ENCODE measurements at places on chromosomes 7 and 10.

DNA sequence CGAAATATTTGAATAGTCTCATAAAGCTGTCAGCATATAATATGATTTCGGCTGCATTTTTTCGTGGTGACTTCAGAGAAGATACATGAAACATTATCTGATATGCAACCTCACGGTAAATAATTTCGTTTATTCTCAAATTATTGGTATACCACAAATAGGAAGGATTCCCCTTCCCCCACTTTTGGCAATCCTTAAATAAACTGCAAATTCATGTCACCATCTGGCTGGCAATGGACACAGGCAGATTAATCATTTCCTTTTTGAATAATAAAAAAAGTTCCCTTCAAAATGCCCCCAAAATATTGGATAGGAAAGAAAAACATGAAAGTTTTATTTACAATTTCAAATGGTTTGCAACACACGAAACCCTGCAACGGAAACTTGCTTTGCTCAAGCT is 234.5 kb upstream of the MEOX2 start:
- no peak for DNase-seq
- no peak overlapping the region for H3K4me3 ChIP-seq
- no peaks in the 10 kb centered on the region for H3K27me3 ChIP-seq
- no peaks in the 10 kb centered on the region for H3K36me3 ChIP-seq

DNA sequence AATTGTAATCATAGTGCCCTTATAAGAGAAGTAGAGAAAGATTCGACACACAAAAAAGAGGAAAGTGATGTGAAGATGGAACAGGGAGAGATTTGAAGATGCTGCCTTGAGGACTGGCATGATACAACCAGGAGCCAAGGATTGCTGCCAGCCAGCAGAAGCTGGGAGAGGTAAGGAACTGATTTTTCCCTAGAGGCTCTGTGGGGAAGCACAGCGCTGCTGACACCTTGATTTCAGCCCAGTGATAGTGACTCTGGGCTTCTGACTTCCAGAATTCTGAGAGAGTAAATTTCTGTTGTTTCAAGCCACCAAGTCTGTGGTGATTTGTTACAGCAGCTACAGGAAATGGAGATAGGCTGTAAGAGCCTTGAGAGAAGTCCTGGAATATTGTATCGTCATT is 98.2 kb downstream of the RAB11FIP2 start:
- H3K4me1 ChIP-seq, result peaks cover 16% of the 10 kb centered on the region
- H3K4me3 ChIP-seq, result no peak overlapping the region
- no peaks in the 10 kb centered on the region for H3K27me3 ChIP-seq
- no peak for DNase-seq
- H3K27ac ChIP-seq, result no peak overlapping the region

DNA sequence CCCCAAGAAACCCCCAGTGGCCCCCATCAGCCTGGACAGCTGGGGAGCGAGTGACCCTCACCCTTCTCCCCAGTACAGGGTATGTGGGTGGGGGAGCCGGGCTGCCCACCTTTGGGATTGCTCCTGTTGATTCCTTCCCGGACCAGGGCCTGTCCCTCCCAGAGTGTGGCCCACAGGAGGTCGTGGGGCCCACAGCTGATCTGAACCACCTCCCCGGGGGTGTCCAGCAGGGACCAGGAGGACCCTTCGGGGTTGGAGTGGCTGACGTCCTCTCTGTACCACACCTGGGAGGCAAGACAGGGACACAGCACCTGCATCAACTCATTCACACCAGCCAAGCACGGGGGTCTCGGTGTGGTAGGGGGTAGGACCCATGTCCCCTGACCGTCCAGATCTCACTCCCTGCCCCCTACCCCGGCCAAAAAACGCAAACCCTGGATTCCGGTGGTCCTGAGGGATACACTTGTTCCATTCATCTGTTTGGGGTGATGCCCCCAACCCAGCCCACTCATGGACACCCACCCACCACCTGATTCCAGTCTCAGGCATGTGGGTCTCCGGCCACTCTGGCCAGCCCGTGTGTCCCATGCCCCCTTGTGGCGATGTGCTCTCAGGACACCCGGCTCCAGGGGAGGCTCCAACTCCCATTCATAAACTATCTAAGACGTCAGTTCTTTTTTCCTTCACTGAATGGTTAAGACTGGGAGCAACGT is 10.9 kb downstream of the TECPR1 start:
- no peaks in the 10 kb centered on the region for H3K27me3 ChIP-seq
- peak; percentile 78 for DNase-seq
- peaks cover 6% of the 10 kb centered on the region for H3K4me1 ChIP-seq
- no peaks in the 10 kb centered on the region for H3K36me3 ChIP-seq
- no peak overlapping the region for H3K27ac ChIP-seq
- no peak overlapping the region for H3K4me3 ChIP-seq

DNA sequence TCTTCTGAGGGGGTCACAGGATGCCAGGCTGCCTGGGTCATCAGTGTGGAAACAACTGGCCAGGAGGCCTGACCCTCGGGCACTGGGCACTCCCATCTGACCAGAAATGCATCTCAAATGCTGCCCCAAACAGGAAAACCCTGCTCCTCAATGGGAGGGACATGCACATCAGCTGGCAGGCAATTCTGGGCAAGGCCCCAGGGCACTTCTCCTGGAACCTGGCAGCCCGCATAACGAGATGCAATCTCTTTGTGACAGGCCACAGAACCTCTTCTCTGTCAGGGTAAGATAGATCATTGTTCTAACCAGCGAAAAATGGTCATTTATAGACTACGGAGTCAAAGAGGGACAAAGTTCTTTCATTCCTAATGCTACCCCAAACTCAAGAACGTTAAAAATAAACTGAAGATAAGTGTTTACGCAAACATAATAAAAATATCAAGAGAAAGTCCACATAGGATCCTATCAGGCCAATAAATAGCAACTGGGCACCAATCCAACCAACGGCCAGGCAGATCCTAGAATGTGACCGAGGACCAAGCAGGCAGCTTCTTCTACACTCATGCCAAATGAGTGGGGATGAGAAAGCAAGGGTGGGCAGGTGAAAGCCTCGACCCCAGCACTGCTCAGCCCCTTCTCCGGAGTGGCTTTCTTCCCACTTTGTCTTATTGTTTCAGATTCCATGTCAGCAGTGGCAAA is 212.3 kb downstream of the TCERG1L start:
- no peaks in the 10 kb centered on the region for H3K27me3 ChIP-seq
- peaks cover 4% of the 10 kb centered on the region for H3K4me1 ChIP-seq

- no peaks in the 10 kb centered on the region for H3K27me3 ChIP-seq
- H3K4me1 ChIP-seq, result no peaks in the 10 kb centered on the region
- H3K36me3 ChIP-seq, result no peaks in the 10 kb centered on the region
- no peak for DNase-seq
- no peak overlapping the region for H3K27ac ChIP-seq
These were observed 10.6 kb downstream of the HACD1 start for GRCh38 chr10:17606547-17607040.

DNA sequence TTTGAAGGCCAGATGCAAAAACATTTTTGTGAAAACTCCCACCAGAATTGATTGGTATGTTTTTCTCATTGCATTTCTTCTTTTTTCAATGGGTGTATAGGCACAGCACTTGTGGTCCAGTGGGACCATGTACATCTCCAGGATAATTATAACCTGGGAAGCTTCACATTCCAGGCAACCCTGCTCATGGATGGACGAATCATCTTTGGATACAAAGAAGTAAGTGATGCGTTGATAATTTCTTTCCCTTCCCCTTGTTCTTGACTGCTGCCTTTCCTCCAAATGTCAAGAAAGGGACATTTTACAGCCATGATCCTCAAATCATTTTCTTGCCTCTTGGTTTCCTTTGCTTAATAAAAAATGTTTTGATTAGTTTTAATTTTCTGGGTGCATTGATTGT is 331.5 kb downstream of the PLXDC2 start:
- H3K4me3 ChIP-seq, result no peak overlapping the region
- peaks cover 25% of the 10 kb centered on the region for H3K4me1 ChIP-seq
- DNase-seq, result peak; percentile 76
- no peak overlapping the region for H3K27ac ChIP-seq
- no peaks in the 10 kb centered on the region for H3K36me3 ChIP-seq

GRCh38 chr10:3681642-3682554 is 103.1 kb downstream of the KLF6 start:
- no peaks in the 10 kb centered on the region for H3K36me3 ChIP-seq
- H3K4me1 ChIP-seq, result no peaks in the 10 kb centered on the region
- no peaks in the 10 kb centered on the region for H3K27me3 ChIP-seq
- no peak for DNase-seq
- H3K4me3 ChIP-seq, result no peak overlapping the region

DNA sequence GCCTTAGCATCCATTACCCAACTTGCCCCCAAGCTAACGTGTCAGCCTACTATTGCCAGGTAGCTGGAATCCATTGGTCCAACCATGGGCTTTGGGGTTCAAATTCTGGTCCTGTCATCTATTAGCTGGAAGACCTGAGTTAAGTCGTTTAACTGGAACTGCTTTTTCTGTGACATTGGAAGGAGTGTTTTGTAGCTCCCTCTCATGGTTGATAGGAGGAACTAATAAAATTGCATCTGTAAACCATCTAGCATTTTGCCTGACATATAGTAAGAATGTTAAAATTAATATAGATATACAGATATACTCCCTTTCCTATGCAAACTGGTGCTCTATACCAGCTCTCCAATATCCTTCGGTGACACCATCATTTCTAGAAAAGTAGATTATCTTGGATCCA is 23.8 kb upstream of the SLF2 start:
- no peak for DNase-seq
- H3K27me3 ChIP-seq, result peaks cover 4% of the 10 kb centered on the region
- H3K27ac ChIP-seq, result no peak overlapping the region

DNA sequence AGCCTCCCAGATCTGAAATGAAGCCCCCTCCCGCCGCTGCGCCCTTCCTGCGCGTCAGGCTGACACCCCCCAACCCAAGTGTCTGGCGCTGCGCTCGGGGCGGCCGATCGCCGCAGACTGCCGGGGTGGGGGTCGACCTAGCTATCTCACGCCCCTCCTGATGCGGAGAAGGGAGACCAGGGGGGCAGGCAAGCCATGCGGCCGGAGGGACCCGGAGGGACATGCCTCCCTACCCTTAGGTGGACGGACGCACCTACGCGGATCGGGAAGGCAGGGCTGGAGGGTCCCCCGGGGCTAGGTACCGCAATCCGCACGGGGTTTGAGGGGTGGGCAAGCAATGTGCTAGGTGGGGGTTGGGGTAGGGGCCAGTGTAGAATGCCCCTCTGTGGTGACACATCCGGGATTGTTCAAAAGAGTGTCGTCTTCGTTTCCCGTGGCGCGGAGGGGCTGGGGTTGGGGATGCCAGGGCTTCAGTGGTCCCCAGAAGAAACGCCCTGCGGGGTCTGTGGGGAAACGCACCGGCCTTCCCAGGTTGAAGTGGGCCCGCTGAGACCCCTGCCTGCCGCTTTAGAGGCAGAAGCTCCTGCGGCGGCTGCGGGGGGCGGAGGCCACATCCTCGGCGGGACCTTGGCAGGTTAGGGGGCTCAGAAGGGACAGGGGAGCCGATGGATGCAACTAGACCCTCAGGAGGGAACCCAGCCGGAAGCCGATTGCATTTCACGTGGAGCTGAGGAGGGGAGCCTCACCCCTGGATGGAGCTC is 913 bp downstream of the ADCYAP1R1 start:
- H3K27me3 ChIP-seq, result peaks cover 100% of the 10 kb centered on the region
- H3K36me3 ChIP-seq, result no peaks in the 10 kb centered on the region
- peaks cover 10% of the 10 kb centered on the region for H3K4me1 ChIP-seq
- H3K27ac ChIP-seq, result no peak overlapping the region
- H3K4me3 ChIP-seq, result peak overlapping the region; percentile 60
- DNase-seq, result peak; percentile 45

- no peaks in the 10 kb centered on the region for H3K36me3 ChIP-seq
- no peak overlapping the region for H3K27ac ChIP-seq
- H3K4me1 ChIP-seq, result no peaks in the 10 kb centered on the region
- DNase-seq, result no peak
- no peaks in the 10 kb centered on the region for H3K27me3 ChIP-seq
- H3K4me3 ChIP-seq, result no peak overlapping the region
These were observed 95.1 kb downstream of the LSMEM1 start for GRCh38 chr7:112575864-112576263.

- no peak overlapping the region for H3K27ac ChIP-seq
- H3K4me3 ChIP-seq, result no peak overlapping the region
- no peaks in the 10 kb centered on the region for H3K27me3 ChIP-seq
- no peaks in the 10 kb centered on the region for H3K36me3 ChIP-seq
These were observed 455.0 kb downstream of the GFRA1 start for GRCh38 chr10:115818012-115818411.

Measured in neural progenitor cell (in vitro differentiated cells).